ENCODE measurements at places on chromosomes 1 and 21.

- DNase-seq: no peak
These were observed 13.5 kb downstream of the VANGL1 start for GRCh38 chr1:115655306-115655663.

- DNase-seq: no peak
These were observed 90.3 kb upstream of the BMP8A start for GRCh38 chr1:39401106-39401505.

DNA sequence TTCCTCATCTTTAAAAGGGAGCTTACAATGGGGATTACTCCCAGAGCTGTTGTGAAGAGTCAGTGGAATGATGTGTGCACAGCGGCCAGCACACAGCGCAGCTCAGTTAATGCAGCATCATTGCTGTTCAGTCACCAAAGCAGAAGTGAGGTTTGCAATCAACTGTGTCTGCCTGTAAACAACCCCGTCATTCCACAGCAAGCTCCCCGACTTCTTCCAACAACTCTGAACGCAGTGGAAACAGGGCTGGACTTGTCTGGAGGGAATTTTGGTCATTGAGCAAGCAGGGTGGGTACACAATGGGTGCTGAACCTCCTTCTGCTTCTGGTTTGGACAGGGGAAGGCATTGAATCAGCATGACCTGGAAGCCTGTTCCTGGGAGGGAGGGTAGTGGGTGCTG lies 347.4 kb downstream of the PTPRU start:
- no peak for DNase-seq

DNA sequence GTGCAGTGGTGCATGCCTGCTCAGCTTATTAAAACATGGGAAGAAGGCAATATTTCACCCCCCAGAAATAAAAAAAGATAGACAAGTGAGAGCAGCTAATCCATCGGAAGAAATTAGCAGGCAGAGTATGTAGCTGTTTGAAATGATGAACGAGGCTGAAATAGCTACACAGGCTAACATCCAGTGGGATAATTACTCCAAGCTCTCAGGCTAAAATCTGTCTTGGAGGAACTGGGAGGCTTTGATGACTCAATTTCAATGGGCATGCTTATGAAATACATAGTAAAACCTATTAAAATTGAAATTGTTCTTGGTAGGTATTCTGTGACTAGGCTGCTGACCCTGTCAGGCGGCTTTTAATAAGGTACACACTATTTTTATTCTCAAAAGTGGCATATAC lies 84.1 kb upstream of the RRP15 start:
- DNase-seq: no peak

DNA sequence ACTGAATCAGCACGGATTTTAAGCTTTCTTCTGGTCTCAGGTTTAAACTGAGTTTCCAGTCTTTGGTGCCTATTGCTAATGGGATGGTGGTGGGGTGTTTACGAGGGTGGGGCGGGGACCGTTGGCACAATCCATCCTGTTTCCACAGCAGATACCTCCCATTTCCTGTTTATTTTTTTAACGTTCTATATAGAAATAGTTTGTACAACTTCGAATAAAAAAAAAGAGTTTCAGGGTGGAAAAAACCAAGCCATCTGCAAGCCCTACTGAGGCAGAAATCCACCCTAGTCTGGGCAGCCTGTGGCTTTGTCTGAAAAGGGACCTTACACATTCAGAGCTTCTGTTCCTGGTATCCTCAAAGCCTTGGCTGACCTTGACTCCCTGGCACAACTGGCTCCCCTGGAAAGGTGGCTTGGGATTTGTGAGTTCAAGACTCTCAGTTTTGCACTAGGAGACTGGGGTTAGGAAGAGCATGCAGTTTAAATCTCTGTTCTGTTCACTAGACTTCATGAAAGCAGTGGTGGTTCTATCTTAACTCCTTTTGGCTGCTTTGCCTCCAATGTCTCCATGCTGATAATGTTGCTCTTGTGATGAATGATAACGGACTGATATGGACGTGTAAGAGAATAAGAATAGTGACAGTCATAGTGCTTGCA lies 46.7 kb downstream of the VANGL2 start:
- no peak for DNase-seq

DNA sequence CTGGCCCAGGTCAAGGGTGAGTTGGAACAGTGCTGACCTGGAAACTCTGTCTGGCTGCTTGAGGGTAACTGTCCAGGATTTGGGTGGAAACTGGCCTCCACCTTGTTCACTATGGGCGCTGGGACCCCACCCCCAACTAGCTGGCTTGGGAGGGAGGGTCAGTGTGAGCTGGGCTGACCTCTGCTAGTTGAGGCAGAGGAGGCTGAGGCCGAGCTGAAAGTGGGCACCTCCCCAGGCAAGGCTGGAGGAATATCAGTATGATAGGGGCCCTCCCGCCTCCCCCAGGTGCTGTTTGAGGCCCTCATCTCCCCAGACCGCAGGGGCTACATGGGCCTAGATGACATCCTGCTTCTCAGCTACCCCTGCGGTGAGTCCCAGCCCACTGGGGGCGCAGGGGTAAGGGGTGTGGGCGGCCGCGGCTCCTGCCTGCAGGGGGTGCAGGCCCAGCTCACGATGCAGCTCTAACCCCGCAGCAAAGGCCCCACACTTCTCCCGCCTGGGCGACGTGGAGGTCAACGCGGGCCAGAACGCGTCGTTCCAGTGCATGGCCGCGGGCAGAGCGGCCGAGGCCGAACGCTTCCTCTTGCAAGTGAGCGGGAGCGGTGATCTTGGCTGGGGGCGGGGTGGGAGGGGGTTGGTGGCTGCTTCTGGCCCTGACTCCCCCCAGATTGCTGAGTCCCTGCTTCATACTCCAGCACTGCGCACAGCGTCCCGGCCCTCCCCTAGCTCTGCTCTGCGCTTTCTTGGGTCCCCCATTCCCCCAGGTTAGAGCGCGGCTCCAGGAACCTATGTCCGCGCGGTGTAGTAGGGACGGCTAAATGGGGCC lies 22.9 kb downstream of the PTPRU start:
- no peak for DNase-seq

DNA sequence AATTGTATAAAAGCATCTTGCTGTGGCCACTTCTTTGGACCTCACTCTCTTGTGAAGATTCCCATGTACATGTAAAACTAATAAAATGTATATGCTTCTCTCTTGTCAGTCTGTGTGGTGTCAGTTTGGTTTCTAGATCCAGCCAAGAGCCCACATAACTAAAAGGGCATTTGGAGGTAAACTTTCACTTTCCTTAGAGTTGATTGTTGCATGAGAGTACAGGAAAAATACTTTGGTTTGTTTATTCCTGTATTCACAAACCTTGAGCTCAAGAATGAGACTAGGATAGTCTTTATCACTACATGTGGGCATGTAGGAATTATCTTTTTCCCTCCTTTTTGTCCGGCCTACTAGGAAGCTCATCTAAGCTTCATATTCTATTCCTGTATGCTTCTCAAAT lies 50.9 kb downstream of the KCTD3 start:
- no peak for DNase-seq

- no peak for DNase-seq
These were observed 32.2 kb upstream of the MED18 start for GRCh38 chr1:28296401-28297261.

- no peak for DNase-seq
These were observed 1.8 kb downstream of the PLEKHO1 start for GRCh38 chr1:150151291-150152181.
